ENCODE measurements at places on chromosomes 7 and 10.

DNA sequence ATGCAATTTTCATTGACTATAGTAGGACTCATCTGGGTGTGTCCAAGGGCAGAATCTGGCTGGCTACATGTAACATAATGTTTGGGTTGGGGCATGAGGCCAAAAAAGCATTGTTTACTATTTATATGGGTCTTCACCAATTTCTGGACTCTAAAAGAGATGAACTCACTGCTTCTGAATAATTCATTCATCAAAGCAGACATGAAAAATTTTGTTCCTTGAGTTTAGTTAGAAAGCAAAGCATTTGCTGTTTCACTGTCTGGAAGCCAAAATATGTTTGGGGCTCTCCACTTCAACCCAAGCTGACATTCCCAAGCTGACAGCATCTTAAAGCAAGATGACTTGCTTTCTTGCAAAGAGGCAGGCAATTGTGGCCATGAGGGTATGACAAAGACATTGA lies 670.6 kb downstream of the SUGCT start:
- no peak for DNase-seq

DNA sequence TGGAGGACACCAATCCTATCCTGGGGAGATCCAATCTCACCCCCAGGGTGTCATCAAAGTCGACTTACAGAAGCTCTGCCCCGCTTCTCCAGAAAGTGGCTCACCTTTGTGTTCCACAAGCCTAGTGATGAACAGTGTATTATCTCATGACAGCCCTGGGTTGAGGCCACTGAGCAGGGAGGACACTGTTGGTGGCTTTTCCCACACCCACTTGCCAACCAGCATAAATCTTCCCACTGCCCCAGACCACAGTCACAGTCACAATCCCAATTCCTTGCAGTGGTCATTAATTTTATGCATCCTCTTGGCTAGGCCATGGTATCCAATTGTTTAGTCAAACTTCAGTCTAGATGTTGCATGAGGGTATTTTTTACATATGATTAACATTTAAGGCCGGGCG lies 18.4 kb downstream of the TNS3 start:
- no peak for DNase-seq

- no peak for DNase-seq
Observed at GRCh38 chr7:6169805-6170520, 102.5 kb downstream of the CYTH3 start.

GRCh38 chr10:60463746-60464145 lies 74.1 kb upstream of the ANK3 start:
- no peak for DNase-seq

- no peak for DNase-seq
Observed at GRCh38 chr7:95201727-95202126, 122.6 kb downstream of the PON1 start.

- no peak for DNase-seq
Observed at GRCh38 chr10:78779339-78779955, 289.3 kb upstream of the ZMIZ1 start.

DNA sequence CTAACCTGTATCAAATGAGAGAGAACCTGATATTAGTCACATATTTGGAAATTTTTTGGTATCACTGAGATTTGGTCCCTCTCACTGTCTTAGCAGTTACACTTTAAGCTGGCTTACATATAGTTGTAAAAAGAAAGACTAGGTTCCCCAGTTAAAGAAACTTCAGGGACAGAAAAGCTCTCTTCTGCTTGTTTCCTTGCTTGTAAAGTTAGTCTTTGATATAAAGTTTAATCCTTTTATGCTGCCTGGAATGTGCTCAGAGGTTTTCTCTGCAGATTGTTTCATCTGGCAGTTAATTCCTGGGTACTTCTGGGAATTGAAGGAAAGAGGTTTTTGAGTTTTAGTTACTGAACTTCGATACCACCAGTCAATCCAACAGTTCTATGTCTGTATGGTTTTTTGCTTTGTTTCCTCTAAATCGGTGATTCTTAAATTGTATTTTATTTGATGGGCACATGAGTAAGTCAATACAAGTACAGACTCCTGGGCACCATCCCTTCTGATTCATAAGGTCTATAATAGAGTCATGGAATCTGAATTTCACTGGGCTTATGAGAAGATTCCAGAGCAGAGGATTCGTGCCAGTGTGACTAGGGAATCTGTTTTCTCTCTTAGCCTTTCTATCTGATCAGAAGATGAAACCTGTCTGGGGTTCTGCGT lies 1080.9 kb upstream of the C7orf33 start:
- no peak for DNase-seq

- no peak for DNase-seq
Observed at GRCh38 chr7:77570330-77571011, 33.4 kb downstream of the PTPN12 start.

- no peak for DNase-seq
Observed at GRCh38 chr7:136183981-136184380, 206.8 kb upstream of the MTPN start.

DNA sequence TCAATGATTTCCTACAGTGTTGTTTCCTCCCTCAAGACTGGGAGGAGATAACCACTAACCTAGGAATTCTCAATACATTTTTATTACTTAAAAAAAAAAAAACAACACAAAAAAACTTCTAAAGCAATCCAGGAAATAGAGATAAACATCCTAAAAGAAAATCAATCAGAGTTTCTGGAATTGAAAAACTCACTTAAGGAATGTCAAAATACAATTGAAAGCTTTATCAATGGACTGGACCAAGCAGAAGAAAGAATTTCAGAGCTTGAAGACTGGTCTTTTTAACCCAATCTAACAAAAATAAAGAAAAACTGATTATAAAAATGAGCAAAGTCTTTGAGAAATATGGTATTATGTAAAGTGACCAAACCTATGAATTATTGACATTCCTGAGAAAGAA lies 394.1 kb downstream of the XPNPEP1 start:
- DNase-seq: no peak

- no peak for DNase-seq
Observed at GRCh38 chr7:30065746-30066145, 37.5 kb downstream of the PLEKHA8 start.

DNA sequence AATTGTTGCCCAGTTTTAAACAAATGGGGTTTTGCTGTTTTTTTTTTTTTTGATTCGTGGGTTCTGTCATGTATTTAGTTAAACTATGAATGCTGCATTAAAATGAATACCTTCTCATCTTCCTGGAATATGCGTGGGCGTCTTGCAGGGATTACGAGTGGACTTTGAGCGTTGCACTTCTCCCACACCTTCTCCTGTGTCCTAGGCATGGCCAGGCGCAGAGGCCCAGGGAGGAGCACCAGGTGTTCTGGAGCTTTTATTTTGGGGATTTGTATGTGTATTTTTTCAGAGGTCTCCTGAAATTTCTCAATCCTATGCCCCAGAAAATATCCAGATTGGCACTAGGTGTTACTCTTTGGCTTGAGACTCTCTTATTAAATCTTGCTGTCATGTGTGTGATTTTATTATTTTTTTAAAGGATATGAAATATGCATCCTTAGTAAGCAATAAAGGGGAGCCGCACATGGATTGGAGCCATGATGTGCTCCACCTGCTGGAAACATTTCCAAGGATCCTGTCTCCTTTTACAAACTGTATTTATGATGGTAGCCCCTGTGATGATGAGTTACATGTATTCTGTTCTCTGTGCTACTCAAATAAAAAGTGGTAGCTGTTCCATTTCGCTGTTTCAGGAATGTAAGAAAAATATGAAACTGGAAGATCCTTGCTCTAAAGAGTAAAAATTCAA lies 482.2 kb upstream of the KLF6 start:
- no peak for DNase-seq

DNA sequence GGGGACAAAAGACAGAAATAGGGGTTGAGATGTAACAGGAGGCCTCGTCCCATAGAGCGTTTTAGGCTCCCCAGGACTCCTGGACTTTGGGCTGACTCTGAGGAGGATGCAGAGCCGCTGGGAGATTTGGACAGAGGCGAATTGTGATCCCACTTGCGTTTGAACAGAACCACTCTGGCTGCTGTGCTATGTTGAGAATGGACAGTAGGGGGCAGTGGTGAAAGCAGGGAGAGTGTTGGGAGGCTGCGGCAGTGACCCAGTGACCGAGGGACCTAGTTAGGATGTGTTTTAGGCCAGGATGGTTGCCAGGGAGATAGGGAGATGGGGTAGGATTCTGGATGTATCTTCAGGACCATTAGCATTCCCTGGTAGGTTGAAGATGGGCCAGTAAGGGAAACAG lies 271.6 kb downstream of the CCDC3 start:
- no peak for DNase-seq

GRCh38 chr7:28776463-28777157 lies 181.5 kb downstream of the TRIL start:
- no peak for DNase-seq

- no peak for DNase-seq
Observed at GRCh38 chr10:287814-288213, 152.6 kb downstream of the ZMYND11 start.

- DNase-seq: no peak
Observed at GRCh38 chr10:11387044-11387443, 224.4 kb downstream of the USP6NL start.

DNA sequence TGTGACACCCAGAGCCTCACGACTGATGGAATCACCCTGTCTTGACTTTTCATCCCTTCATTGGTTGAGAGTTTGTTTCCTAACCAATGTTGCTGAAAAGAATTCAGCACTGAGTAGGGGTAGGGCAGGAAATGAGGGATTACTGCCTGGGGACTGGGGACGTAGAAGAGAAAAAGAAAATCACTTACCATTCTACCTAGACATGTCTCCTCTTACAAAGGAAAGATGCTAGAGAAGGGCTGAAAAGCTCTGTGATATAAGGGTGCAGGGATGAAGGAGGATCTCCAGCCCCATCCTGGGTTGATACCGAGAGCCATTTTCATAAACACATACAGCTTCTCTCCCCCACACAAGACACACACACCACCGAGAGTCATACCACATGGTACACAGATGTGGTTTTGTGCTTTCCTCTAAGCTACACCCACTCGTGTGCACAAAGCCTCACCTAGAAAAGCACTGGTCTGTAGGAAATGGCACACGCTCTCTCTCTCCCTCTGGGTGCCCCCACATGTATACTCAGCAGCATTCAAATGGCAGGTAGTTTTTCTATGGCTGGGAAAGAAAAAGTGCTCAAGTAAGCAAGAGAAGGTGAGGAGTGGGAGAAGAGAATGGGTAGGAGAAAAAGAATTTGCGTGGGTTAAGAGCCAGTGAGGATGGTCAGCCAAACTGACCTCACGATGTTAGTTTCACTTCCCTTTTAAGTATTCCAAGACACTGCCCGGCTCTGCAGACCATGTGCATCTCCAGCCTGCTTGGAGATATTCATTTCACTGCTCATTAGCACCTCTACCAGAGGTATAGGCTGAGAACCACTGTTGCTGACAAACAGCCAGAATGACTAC lies 85.8 kb downstream of the CALD1 start:
- DNase-seq: peak; percentile 17

GRCh38 chr10:12041766-12042408 lies 722 bp downstream of the UPF2 start:
- peak; percentile 31 for DNase-seq

DNA sequence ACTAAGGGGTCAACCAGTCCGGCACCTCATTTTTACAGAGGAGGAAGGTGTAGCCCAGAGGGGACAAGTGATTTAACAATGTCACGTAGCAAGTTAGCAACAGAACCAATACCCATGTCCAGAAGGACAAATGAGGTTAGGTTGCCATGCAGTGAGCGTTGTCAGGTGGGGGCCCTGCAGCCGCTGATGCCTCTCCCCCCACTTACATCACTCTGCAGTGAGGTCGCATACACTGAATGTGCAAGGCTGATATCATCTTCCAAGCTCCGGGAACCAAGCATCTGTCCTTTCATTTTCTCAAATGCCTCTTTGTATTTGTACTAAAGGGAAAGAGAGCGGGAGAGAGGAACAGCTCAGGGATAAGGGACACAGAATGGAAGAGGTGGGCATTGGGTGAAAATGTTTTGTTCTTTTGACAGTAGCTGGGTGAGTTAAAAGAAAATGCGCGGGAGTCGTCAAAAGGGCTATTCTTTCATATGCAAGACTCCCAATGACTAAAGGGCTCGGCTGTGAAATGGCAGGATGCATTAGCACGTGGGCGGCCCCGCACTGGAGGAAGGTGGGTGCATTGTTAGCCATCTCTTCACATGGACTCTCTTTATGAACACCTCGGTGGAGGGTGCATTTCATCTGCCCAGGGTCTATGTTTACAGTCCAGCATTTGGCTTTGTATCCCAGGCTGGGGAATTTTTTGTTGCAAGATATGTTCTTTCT lies 49.7 kb downstream of the NRAP start:
- no peak for DNase-seq

DNA sequence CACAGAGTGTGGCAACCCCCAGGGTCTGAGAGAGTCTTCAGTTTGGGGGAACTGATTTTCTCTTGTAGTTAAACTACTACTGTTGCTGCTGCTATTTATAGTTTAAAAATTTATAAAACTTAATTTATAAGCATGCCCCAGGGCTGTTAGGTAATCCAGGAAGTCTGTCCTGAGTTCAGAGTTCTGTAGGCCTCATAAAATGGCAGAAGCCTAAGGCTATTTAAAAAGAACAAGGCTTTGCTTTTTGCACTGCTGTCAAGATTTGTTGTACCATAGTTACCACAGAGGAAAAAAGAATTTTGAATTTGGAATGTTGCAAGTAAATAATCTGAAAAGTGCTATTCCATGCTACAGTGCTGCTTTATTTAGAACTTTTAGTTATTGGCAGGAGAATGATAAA lies 66.1 kb downstream of the AGK start:
- DNase-seq: no peak

- DNase-seq: no peak
Observed at GRCh38 chr7:122123746-122124145, 20.3 kb downstream of the AASS start.

- no peak for DNase-seq
Observed at GRCh38 chr7:139457153-139457946, 26.1 kb downstream of the KLRG2 start.

GRCh38 chr10:88562152-88562551 lies 21.0 kb downstream of the RNLS start:
- no peak for DNase-seq

DNA sequence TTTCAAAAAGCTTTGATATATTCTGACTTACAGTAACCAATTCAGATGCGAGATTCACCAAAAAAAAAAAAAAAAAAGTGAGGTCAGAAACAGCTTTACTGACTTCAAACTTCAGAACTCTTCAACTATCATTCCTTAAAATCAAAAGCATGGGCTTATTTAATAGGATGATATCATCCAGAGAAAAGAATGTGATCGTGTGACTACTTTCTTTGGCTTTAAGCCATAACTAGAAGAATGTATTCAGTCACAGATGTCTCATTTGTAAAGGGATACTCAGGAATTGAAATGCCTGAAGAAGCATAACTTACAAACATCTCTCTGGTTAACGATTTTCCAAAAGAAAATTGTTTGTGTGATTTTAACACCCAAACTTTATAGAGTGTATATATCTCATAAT lies 11.5 kb downstream of the TPK1 start:
- DNase-seq: no peak

- no peak for DNase-seq
Observed at GRCh38 chr7:127886248-127886647, 145.0 kb downstream of the LRRC4 start.

- no peak for DNase-seq
Observed at GRCh38 chr7:76333511-76334101, 25.2 kb downstream of the YWHAG start.
